ENCODE measurements at places on chromosomes 5 and 9. TPM values are rescaled to one million over a fixed set of nuclear protein-coding genes. Genes with fewer than 3 reads are reported as not detected.

GRCh38 chr9:761176-761792 lies 80.2 kb upstream of the DMRT1 start:
- no peak for DNase-seq
- H3K36me3 ChIP-seq: no peaks in the 10 kb centered on the region
- no peak overlapping the region for H3K4me3 ChIP-seq
- no peak overlapping the region for H3K27ac ChIP-seq

- no peak overlapping the region for H3K27ac ChIP-seq
- H3K4me1 ChIP-seq: no peaks in the 10 kb centered on the region
- no peaks in the 10 kb centered on the region for H3K27me3 ChIP-seq
- no peak overlapping the region for H3K4me3 ChIP-seq
Measured at GRCh38 chr5:118628660-118629354, 359.5 kb downstream of the DTWD2 start.

DNA sequence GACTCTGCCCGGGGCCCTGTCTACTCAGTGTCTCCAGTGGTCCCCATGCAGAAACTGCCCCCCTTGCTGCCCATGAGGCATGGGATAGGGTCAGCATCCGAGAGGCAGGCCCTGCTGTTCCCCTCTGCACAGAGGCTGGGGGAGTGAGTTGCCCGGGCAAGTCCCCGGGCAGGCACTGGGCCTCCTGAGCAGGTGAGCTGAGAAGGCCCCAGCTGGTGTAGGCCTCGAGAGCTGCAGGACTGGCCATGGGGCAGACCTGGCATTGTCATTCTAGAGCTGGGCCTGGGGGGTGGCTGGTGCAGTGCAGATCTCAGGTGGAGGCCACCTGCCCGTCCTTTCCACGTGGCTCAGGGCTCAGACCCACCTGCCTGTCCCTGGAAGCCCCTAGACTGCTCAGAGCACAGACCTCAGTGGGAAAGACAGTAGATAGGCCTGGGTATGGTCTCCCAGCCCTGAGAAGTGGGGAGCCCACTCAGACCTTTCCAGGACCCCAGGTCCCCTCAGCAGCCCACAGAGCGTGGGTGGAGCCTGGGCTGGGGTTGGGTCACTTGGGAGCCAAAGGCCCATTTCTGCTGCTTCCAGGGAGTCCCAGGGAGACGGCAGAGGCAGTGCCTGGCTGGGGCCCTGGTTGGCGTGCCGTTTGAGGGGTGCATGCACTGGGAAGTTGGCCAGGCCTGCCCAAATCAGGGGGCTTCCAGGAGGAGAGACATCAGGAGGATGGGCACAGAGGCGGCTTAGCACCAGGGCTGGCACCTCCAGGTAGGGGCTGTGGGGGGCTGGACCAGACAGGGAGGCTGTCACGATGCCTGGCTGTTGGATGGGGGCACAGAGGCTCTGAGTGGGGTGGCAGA lies 4.8 kb upstream of the NOTCH1 start:
- no peak overlapping the region for H3K4me3 ChIP-seq
- H3K36me3 ChIP-seq: no peaks in the 10 kb centered on the region
- DNase-seq: no peak

The SLC27A6 gene
- not detected for total RNA-seq

- no peaks in the 10 kb centered on the region for H3K4me1 ChIP-seq
- H3K36me3 ChIP-seq: no peaks in the 10 kb centered on the region
- no peak overlapping the region for H3K4me3 ChIP-seq
- DNase-seq: no peak
- no peak overlapping the region for H3K27ac ChIP-seq
Measured at GRCh38 chr9:131068076-131068816, 28.1 kb upstream of the AIF1L start.

DNA sequence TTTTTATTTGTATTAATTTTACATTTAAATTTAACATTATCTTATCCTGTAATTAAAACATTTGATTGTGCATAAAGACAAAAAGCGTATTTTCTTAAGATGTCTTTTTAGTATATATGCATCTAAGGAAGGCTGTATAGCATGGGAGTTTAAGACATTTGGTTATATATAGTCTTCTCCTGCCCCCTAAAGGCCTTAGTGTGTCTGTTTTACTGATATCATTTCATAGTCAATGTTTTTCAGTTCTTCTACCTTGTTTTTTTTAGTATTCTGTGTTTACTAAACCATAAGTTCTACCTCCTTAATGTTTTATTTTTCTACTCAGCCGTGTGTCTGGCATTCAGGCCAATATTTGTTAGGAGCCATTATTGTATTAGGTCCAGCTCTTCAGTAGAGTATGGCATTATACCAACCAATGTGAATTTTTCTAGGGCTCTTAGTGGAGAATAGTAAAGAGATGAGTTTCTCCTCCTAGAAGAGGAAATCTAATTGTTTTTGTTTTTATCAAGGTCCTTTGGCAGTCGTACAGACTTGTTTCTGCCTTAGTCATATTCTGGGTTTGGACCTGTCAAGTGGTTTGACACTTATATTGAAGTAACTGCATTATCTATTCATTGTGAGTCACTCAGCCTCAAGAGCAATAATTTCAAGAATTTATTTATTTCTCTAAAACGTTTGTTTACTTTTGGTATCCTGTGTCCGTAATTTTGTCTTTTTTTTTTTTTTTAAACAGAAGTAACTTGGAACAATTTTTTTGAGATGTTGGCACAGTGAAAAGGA lies 74.8 kb downstream of the SLF1 start:
- H3K36me3 ChIP-seq: peaks cover 6% of the 10 kb centered on the region
- no peaks in the 10 kb centered on the region for H3K4me1 ChIP-seq
- no peaks in the 10 kb centered on the region for H3K27me3 ChIP-seq
- no peak overlapping the region for H3K4me3 ChIP-seq
- DNase-seq: peak; percentile 7

The AP3S1 gene
- total RNA-seq: 88.8 TPM

The SLCO6A1 gene
- total RNA-seq: not detected

The MED7 gene
- total RNA-seq: 9.9 TPM

DNA sequence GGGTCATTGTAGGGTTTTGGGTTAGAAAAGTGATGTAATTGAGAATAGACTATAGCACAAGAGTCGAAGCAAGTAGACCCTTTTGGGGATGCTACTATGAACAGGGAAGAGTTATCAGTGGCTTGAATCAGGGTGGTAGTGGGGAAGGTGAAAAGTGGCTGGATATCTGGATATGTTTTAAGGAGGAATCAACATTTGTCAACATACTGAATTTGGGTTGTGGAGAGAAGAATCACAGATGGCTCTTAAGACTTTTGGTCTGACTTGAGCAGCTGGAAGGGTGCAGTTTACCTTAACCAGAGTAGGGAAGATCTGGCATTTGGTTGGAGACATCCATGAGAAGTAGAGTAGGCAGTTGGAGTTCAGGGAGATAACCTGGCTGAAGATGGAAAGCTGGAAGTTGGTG lies 38.5 kb upstream of the FCHO2 start:
- H3K27ac ChIP-seq: no peak overlapping the region
- H3K4me1 ChIP-seq: peaks cover 5% of the 10 kb centered on the region
- H3K27me3 ChIP-seq: no peaks in the 10 kb centered on the region
- H3K4me3 ChIP-seq: no peak overlapping the region

DNA sequence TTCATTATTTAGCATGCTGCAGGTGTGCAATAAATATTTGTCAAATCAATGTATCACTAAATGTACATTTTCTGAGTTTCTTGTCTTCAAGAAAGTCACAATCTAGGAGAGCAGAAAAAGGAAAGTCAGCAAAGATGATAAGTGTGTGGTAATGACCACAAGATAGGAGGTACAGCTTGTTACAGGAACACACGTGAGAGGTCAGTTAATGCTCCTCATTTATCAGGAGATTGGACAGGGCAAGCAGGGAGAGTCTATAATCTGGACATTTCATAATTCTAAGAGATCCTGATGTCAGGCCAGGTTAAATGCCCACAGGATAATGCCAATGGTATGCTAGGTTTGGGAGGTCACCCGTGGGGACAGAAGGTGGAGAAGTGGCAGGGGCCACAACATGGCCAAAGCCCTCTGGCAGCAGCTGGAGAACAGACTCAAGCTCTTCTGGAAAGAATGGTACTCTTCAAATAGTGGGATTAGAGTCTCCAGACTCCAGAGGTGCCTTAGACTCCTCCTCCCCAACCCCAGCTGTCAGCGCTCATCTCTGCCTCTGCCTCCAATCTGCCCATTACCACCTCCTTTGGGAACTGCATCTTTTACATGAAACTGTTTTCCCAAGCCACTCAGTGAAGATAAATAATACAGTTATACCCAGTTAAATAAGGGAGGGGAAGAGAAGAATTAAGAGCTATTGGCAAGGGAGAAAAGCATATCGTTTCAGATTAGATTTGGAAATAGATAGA lies 114.3 kb downstream of the ASTN2 start:
- H3K4me1 ChIP-seq: no peaks in the 10 kb centered on the region
- H3K4me3 ChIP-seq: no peak overlapping the region
- H3K27ac ChIP-seq: no peak overlapping the region
- H3K27me3 ChIP-seq: no peaks in the 10 kb centered on the region

- no peaks in the 10 kb centered on the region for H3K36me3 ChIP-seq
- H3K4me3 ChIP-seq: no peak overlapping the region
- no peaks in the 10 kb centered on the region for H3K27me3 ChIP-seq
- DNase-seq: no peak
Measured at GRCh38 chr9:130026583-130027340, 16.2 kb downstream of the FNBP1 start.

The TAF11L14 gene
- not detected for total RNA-seq

GRCh38 chr5:175443514-175444059 lies 395 bp downstream of the DRD1 start:
- peaks cover 8% of the 10 kb centered on the region for H3K27me3 ChIP-seq
- H3K4me3 ChIP-seq: peak overlapping the region; percentile 73
- no peak for DNase-seq
- no peaks in the 10 kb centered on the region for H3K4me1 ChIP-seq

- DNase-seq: no peak
- H3K27me3 ChIP-seq: peaks cover 4% of the 10 kb centered on the region
- no peak overlapping the region for H3K27ac ChIP-seq
- no peak overlapping the region for H3K4me3 ChIP-seq
- no peaks in the 10 kb centered on the region for H3K4me1 ChIP-seq
Measured at GRCh38 chr5:65068410-65068809, 299.7 kb downstream of the CWC27 start.

The MRNIP gene
- total RNA-seq: 33.0 TPM

GRCh38 chr5:169941542-169941941 lies 38.8 kb downstream of the INSYN2B start:
- H3K27ac ChIP-seq: no peak overlapping the region
- no peaks in the 10 kb centered on the region for H3K27me3 ChIP-seq
- H3K4me1 ChIP-seq: peaks cover 5% of the 10 kb centered on the region
- no peak overlapping the region for H3K4me3 ChIP-seq
- H3K36me3 ChIP-seq: no peaks in the 10 kb centered on the region
- no peak for DNase-seq

DNA sequence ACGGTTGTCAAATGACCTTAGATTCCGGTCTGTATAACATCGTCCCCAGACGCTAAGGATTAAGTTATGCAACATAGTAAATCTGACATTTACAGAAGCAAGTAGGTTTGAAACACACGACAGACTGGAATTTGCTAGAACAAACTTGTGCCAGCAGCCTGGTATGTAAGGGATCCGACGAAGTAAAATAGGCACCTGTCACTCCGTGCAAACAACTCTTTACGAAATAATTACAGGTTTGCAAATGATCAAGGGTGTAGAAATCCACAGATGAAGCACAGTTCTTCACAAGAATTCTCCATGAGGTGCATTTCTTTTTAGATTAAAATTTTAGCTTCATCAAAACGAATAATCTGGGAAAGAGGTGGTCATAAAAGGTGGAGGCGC lies 508 bp downstream of the MOCS2 start:
- DNase-seq: no peak
- no peaks in the 10 kb centered on the region for H3K27me3 ChIP-seq
- H3K4me1 ChIP-seq: peaks cover 17% of the 10 kb centered on the region

DNA sequence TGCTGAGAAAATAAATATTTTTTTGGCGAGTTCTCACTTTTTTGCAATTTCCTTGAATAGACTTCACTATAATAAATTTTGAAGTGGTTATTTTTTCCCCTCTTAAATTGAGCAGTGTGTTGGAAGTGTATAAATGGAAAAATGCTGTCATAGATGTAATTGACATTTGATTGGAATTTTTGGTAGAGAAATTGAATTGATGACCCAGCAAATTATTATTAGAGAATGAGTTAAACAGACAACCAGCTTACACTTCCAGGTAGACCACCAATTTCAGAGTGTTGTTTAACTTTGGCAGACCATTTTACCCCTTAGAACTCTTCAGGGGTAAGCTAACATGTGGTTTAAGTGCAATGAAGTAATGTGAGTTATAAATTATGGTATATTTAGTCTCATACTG lies 1.9 kb downstream of the FAF2 start:
- no peaks in the 10 kb centered on the region for H3K27me3 ChIP-seq
- H3K4me3 ChIP-seq: peak overlapping the region; percentile 100
- DNase-seq: no peak
- H3K36me3 ChIP-seq: peaks cover 13% of the 10 kb centered on the region

The BAAT gene
- 0.08 TPM for total RNA-seq

The GNE gene
- total RNA-seq: 107 TPM

The CCDC183 gene
- 0.62 TPM for total RNA-seq

Data from Panc1 (cell line).